SK-N-SH treated with all-trans-retinoic acid at 6 μM for 48 hours (cell line): ENCODE measurements at places on chromosomes 11 and 22.

GRCh38 chr11:4672470-4672869 is 25.2 kb downstream of the OR51E2 start:
- ATAC-seq = no peak

DNA sequence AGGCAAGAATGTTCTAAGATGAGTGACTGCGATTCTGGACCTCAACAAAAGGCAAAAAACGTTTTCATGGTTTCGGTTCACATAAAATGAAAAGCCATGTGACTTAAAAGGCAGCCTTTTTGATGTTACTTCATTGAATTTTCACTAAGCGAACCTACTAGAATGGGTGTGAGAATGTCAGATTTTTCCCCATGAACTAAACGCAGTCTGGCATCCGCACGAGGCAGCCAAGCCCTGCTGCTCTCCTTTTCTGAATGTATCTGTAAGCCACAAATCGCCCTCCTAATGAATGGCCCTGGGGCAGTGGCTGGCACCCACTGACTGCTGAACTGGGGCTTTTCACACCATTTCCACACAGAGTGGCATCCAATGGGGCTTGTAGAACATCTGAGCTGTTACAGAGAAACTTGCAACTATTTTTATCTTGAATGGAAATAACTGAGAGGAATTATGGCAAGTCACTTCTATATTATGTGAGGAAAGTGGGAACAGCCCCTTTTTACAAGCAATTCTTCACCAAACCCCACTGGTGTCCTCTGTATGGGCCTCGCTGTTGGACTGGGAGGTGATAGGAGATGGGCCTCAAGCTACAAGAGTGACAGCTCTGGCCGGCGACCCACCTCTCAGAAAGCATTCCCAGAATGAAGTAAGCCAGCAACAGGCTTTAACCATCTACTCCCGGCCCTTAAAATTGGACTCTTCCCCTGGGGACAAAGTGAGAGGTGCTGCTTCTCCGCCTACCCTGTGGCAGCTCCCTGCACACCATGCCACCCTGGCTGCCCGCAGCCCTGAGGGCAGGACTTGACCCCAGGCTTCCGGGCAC is 29.4 kb downstream of the PPP2R1B start:
- no peak for ATAC-seq

- ATAC-seq = no peak
Observed at GRCh38 chr11:97912629-97913028, 1108.1 kb upstream of the CNTN5 start.

GRCh38 chr11:77547863-77548551 is 41.7 kb upstream of the AQP11 start:
- peak; percentile 90 for ATAC-seq

- peak; percentile 1; the same call in 1 of the 3 replicates for ATAC-seq
Observed at GRCh38 chr22:19961868-19962245, 20.2 kb upstream of the TXNRD2 start.

DNA sequence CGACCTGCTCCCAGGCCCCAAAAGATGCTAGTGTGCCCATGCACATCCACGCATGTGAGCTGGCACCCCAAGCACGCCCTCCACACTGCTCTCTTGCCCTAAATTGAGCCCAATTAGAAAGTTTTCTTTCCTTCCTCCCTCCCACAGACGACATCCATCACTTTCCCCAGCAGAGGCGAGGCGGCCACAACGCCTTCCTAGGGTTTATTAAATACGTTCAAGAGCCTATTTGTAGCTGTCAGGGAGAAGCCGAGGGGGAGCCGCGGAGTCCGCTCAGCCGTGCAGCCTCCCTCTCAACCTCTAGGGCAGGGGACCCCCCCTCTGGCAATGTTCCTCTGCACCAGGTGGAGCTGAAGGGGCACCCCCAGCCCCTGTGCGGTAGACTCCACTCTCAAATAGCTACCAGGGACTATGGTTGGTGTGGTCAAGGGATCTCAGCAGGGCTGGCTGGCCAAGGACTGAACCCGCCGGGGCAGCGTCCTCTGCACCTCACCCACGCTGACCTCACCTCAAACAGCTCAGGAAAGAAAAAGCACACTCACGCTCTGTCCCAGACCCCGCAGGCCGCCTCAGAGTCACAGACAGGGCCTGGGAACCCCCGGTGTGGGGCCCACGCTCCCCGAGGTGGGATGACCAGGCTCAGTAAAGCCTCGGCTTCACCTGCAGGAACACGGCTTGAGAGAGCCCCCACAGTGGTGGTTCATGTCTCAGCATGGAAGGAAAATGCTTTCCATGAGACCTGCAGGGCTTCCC is 152.4 kb downstream of the DSCAML1 start:
- no peak for ATAC-seq
